ENCODE measurements at places on chromosomes 6 and 20. TPM values are rescaled to one million over a fixed set of nuclear protein-coding genes. Genes with fewer than 3 reads are reported as not detected.

C6orf141 gene
- not detected for total RNA-seq

- no peaks in the 10 kb centered on the region for H3K27me3 ChIP-seq
- no peak overlapping the region for H3K4me3 ChIP-seq
- no peaks in the 10 kb centered on the region for H3K4me1 ChIP-seq
- H3K36me3 ChIP-seq: no peaks in the 10 kb centered on the region
- DNase-seq: no peak
Measured at GRCh38 chr20:10848810-10849370, 175.1 kb upstream of the JAG1 start.

ADRM1 gene
- 98.0 TPM for total RNA-seq

DNA sequence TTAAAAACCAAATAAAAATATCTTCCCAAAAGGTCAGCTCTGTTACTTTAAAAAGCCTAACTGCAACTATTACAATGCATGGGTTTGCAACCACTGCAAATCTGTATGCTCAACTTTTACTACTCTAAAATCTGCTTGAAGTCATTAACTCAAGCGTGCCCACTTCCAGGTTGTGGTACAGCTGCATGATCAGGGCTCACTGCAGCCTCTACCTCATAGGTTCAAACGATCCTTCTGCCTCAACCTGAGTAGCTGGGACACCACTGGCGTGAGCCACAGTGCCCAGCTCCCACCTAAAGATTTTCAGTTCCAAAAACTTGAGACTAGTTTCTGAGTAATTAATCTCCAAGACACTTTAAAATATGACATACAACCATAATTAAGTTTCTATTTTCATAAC, 8.2 kb downstream of the DIDO1 start:
- no peaks in the 10 kb centered on the region for H3K27me3 ChIP-seq
- H3K36me3 ChIP-seq: peaks cover 24% of the 10 kb centered on the region
- DNase-seq: no peak
- H3K27ac ChIP-seq: peak overlapping the region; percentile 79
- peaks cover 83% of the 10 kb centered on the region for H3K4me1 ChIP-seq

OR2H2 gene
- total RNA-seq: not detected

GRCh38 chr6:74334722-74335121, 638.7 kb downstream of the CD109 start:
- DNase-seq: no peak
- H3K27me3 ChIP-seq: no peaks in the 10 kb centered on the region
- H3K36me3 ChIP-seq: no peaks in the 10 kb centered on the region
- no peaks in the 10 kb centered on the region for H3K4me1 ChIP-seq

RHAG gene
- not detected for total RNA-seq

Measured in activated B cell treated with CpG ODN at 0.5 μM for 24 hours (primary cell).